ENCODE measurements at places on chromosomes 12 and 14.
A peak's percentile ranks its signal among the peaks of the same experiment; 100 is the strongest.

DNA sequence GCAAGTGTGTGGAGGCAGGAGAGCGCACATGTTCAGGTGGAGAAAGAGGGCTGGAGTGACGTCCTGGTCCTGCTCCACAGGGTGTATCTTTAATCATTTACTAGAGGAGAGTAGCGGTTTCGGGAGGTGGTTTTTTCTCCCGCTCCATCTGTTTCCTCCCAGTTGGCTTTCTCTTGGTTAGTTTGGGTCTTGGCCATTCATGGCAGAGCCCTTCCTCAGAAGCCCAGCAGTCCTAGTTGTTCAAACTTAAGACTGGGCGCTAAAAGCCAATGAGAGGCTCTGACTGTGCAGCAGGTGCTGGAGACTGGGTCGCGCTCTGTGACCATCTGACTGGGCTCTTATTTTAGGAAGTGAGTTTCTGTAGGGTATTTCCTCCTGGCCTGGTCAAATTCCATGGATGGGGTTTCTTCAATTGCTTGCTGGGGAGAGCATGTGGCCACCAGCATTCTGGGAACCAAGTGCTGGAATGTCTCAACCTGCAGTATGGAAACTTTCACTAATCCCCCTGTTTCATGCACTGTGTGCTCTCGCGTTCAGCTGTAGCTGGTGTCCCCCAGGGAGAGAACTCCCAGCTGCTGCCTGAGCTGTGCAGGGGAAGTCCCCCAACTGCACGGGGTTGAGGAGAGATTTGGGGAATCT is 27.4 kb upstream of the TSPAN9 start:
- DNase-seq = no peak

- no peak for DNase-seq
These were observed 31.9 kb downstream of the TSPAN19 start for GRCh38 chr12:85004204-85004603.

DNA sequence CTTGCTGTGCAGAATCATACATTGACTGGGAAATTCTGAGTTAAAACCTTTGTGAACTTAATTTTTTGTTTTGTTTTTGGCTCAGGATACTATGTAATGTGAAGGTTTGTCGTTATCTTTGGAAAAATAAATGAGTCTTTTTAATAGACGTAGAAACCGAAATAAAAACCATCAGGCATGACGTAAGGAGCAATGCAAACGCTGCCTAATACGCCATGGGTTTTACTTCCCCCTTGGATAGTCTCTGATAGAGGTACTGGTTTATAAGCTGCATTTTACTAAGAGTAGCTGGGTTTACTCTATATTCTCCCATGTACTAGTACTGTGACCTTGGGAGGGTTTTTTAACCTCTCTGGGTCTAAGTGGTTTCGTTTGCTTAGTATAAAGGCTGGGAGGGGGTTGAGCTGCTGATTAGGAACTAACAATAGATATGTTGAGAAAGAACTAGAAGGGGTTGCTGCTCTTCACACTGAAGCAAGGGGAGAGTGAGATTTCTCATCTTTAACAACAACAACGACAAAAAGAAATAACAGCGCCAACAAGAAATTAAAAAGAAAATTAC is 66.8 kb upstream of the SLCO1C1 start:
- DNase-seq = no peak

- no peak for DNase-seq
These were observed 1.7 kb upstream of the LDHB start for GRCh38 chr12:21659383-21659782.

DNA sequence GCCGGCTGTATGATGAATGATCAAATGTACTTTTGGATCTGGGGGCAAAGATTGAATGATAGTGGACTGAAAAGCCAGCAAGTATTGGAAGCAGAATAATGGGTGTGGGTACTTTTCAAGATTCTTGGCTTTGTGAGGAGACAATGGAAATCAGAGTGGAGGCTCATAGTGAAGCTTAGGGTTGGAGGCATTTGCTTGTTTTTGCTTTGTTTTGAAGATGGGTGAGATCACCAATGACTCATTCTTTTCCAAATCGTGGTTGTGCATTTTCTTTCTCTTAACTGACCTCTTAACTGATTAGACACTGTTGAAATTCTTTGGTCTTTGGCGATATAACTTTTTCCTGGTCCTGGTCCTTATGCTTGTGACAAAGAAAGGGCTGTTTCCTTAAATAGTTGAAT is 54.4 kb downstream of the PELI2 start:
- no peak for DNase-seq

DNA sequence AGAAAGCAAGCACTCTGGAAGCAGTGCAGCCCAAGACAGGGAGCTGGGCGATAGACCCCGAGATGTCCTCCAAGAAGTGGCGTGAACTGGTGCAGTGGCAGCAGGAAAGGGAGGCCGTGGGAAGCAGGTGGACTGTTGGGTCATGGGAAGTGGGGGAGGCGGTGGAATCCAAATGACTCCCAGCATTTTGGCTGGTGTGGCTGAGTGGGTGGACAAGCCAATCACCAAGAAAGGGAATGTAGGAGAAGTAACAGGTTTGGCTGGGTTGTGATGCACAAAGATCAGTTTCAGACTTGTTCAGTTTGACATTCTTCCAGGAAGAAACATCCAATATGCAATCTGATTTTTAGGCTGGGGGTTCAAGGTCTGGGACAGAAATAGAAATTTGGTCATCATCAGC is 46.0 kb upstream of the KTN1 start:
- DNase-seq = no peak

DNA sequence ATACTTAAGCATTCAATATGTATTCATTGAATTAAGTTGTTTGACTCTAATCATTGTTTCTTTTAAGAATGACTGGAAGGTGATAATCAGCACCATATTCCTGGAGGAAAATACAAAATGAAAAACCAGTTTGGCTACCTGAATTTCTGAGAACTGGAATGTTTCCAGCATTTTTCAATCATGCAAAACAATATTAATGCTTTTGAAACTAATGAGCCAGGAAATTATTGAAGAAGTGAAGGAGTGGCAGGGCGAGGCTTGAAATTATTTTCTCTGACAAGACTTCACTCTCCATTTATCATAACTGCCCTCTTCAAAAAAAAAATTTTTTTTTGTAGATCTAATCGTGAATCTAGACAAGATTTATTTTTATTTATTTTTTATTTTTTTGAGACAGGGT is 19.0 kb downstream of the TMEM19 start:
- no peak for DNase-seq

GRCh38 chr12:46891306-46891705 is 65.5 kb upstream of the SLC38A4 start:
- DNase-seq = no peak

DNA sequence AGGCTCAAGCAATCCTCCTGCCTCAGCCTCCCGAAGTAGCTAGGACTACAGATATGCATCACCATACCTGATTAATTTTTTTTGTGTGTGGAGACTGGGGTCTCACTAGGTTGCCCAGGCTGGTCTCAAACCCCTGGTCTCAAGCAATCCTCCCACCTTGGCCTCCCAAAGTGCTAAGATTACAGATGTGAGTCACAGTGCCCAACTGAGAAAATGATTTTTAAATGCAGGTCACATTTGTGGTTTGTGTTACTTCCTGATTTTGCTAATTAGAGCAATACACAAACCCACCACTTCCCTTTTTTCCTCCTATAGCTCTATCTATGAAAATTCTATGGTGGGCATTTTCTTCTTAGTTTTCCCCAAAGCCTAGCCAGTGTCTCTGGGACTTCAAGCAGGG is 45.5 kb upstream of the TMEM263 start:
- DNase-seq = no peak

DNA sequence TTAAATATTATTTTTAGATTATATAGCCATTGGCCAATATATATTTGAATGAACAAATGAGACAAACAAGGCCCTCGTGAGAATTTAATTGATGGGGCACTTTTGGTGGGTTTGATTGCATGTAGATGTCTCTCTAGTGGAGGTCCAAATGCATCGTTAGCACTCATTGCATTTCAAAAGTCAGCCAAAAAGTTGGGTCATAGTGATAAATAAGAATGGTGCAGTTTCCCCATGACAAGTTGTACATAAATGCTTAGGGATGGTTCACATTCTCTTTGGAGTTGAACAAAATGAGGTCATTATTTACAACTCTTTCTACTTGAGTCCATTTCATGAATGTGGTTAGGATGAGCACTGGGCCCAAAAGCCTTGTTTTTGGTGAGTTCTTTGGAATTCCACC is 1.0 kb downstream of the BEST3 start:
- no peak for DNase-seq

DNA sequence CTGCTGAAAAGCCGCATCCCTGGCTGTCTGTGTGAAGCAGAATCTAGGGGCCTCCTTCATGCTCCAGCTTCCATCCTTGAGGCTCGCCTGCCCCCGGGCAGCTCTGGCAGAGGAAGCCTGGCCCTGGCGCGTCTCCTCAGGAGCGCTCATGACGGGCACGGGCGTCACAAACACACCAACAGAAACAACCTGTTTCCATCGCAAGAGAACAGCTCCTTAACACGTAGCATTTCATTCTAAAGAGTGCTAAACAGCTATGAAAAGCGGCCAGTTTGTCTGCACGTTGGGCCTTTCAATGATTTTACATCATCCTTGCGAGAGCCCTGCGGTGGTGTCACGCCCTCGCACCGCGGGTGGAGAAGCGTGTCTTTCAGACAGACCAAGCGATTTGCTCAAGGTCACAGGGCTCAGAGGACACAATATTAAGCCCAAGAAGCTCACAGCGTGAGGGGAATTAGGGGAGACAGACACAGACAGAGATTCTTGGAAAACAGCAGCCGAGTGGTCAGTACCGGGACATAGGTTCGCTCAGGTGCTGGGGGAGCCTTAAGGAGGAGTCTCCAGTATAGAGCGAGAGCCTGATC is 4.9 kb downstream of the ADGRD1 start:
- DNase-seq = no peak

- no peak for DNase-seq
These were observed 2.6 kb upstream of the OSBPL8 start for GRCh38 chr12:76562130-76562529.

- DNase-seq = no peak
These were observed 256.2 kb upstream of the CPNE8 start for GRCh38 chr12:39161465-39162085.

GRCh38 chr12:83666690-83667089 is 980.0 kb downstream of the TMTC2 start:
- no peak for DNase-seq

DNA sequence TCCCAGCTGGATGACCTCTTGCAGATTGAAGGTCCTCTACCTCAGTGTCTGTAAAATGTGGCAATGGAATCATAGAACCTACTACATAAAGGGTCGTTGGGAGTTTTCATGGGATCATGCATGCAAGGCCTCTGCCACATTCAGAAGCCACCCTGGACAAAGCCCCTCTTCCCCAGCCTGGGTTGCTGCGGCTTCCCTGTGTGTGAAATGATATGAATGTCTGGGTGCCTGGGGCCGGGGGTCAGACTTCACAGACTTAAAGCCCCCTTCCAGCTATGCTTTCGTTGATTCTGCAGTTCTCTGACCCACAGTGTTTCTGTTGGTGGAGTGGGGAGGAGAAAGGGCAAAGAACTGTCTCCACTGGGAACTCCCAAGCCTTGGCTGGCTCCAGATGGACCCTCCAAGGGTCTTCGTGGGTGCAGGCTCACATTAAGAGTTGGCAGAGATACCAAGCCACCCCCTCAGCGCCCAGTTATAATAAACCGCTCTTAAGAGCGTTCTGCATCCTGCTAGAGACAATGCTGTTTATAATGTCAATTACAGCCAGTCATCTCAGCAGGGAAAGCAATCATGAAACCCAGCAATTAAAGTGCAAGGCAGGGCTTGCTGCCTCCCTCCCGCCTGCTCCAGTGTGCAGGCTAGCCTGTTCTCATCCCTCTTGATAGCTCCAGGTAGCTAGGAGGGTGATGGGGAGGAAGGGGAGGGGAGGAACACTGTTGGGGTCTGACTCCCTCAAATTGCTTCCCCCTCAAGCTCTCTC is 210.9 kb upstream of the FKBP4 start:
- DNase-seq = no peak

DNA sequence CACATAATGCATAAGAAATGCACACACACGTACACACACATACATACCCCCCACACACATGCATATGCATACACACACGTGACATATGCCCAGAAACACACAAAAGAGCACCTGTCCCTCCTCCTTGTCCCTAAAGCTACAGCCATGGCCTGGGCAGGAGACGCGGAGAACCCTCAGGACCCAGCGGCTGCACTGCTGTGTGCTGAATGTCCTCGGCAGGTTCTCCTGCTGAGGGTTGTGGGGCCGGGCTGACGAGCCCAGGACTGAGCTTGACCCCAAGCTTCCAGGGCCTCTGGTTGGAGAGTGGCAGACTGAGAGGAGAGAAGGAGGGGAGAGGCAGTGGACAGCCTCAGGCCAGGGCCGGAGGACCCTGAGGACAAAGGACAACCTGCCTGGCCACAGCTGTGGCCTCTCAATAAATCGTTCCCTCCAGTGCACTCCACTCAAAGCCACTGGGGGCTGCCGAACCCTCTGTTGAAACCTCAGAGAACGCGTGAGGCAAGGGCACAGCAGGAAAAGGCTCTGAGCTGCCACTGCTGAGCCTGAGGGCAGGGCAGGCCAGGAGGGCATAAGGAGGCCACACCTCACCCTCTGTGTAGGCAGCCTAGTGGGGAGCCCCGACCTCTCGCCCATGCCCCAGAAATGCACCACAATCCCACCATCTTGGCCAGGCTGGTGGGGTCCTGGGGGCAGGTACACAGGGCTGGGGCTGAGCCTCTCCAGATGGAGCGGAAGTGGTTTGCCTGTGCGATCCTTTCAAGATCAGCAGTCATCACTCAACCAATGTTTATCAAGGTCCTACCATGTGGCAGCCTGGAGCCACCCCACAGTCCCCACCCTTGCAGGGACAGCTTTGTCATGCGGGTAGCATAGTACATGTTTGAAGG is 3.1 kb downstream of the CACNA2D4 start:
- peak; percentile 70 for DNase-seq

Data from liver (tissue), 10 donors.